ENCODE measurements at places on chromosomes 2 and 18.

DNA sequence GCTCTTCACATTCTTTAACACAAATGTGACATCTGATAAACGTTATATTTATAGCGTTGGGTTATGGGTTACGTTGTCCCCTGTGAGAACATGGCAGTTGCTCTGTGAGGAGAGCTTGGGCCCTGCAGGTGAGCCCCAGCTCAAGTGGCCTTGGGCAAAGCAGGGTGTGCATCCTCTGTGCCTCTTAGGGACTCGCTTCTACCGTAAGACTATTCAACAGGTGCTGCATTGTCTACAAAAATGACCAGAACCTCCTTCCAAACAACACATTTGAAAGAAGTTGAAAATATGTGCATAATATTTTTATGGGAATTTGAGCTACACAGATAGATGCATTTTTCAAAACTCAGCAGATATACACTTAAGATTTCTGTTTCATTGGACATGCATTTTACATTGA, 16.4 kb upstream of the CHMP1B start:
- DNase-seq = no peak

GRCh38 chr2:176461809-176462670, 192.8 kb downstream of the MTX2 start:
- no peak for DNase-seq

GRCh38 chr2:241224018-241224850, 35.8 kb downstream of the ANO7 start:
- no peak for DNase-seq

DNA sequence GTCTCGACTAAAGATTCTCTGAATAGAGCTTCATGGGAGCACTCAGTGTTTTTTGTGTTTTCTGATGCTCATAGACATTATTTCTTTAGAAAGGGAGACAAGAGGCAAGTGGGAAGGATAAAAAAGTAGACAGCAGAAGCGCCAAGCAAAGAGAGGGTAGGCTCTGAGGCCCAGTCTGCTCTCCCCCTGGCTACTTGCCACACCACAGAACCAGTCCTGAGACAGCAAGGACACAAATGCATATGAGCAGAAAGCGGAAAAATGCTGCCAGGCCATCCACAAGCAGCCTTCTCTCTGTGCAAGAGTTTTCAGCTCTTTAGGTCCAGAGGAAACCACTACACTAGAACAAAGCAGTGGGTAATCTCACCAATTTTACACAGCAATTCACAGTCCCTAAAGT, 285.4 kb downstream of the ZNF521 start:
- no peak for DNase-seq

GRCh38 chr18:62379051-62379450, 53.9 kb downstream of the TNFRSF11A start:
- DNase-seq = no peak

- DNase-seq = no peak
These were observed 85.8 kb downstream of the RDH14 start for GRCh38 chr2:18474700-18475099.

DNA sequence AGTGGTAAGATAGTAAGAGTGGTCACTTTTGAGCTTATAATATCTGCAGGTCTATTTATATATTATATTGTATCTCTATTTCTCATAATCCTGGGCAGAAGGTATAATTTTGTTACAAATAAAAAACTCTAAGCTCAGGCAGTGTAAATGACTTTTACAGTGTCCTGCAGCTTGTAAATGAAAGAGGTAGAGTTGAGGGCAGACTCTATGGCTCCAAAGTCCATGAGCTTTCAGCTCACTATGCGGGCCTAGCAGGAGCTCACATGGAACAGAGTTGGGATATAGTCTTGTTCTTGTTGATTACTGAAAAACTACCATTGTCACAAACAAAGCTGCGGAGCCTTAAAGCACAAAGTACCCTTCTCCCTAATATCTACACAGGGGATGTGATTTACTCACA, 361.4 kb downstream of the LNPK start:
- no peak for DNase-seq

DNA sequence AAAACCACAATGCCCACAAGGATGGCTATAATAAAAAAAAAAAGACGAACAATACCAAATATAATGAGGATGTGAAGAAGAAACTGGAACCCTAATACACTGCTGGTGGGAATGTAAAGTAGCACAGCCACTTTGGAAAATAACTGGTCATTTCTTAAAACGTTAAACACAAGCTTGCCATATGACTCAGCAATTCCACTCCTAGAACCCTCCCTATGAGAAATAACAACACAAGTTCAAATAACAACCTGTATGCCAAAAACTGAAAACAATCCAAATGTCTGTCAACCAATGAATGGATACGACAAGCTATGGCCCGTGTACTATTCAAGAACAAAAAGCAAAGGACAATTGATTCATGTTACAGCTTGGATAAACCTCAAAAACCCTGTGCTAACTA, 7.0 kb upstream of the ALPK2 start:
- DNase-seq = no peak

GRCh38 chr2:188848887-188849435, 125.2 kb upstream of the COL3A1 start:
- DNase-seq = no peak

- DNase-seq = no peak
These were observed 21.1 kb downstream of the NEURL3 start for GRCh38 chr2:96484091-96484490.

- no peak for DNase-seq
These were observed 11.4 kb downstream of the RAB31 start for GRCh38 chr18:9719421-9719981.

DNA sequence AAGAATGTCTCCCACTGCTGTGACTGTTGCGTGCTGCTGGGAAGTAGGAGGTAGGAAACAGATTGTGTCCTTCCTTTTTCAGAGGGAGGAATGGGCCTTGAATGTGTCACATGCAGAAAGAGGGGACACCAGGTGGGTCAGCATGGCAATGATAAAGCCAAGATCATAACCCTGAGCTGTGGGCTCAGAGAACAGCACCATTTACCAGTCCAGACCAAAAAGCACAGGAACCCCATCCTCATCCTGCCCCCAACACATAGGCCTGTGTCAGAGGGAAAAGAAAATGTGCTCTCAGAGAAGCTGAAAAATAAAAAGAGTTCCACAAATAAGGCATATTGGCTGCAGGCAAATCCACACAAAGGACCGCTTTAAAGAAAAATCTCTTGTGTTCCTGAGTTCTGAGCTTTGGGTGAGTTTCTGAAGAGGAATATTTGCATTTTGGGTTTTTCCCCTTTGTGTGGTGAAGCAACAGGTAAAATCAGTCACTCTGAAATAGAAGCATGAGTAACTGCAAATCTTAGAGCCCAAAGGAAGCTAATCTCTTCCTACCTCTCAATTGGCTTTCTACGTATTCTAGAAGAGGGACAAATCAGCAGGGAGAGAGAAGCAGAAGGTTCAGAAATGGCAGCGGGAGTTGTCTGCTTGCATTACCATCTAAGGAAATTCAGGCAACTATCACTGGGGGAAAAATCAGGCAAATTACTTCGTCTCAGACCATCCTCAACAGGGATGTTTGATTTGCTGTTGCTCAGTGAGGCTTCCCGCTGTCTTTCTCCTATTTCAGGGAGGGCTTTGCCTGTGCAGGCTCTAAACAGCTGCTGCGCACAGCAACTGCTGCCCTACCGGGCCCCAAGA, 106.8 kb downstream of the BCL11A start:
- no peak for DNase-seq

DNA sequence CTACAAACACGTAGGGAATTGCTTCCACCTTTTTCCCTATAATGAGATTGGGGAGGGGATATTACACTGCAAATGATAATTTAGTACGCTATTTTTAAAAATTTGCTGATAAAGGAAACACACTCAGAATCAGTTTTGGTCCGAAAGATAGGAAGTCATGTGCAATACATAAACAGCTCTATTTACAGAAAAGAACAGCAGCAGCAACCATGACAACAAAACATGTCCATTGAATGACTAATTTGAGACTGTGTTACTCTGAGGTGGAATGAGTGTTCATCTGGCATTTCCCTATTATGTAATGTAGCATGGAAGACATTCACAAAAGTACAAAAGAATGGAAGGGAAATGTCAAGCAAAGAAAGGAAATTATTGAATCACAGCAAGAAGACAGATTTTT, 337.2 kb downstream of the NBAS start:
- DNase-seq = no peak

- DNase-seq = no peak
These were observed 309.5 kb downstream of the PIK3C3 start for GRCh38 chr18:42264497-42264896.

DNA sequence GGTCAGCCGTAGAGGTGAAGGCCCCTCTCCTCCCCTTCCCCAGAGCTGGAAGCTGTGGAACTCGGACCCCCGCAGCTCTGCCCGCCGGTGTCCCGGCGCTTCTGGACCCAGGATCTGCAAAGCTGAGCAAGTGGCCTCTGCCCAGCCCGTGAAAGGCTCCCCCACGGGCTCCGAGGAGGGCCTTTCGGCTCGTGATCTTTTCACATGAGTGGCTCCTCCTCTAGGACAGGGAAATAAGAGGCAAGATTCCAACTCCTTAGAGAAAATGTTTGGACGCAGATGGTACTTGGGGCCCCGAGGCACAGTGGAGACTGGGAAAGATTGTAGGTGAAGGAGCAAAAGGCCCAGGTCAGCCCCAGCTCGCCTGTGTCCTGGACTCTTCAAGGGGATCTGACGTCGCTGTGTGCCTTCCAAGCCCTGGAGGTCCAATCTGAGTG, 48.2 kb upstream of the SP3 start:
- no peak for DNase-seq

Data from activated CD4-positive, alpha-beta T cell treated with anti-CD3 and anti-CD28 coated beads, Interleukin-2, amount 10 ng/mL, durations not matched to agents 7 days and 5 days (primary cell).